Suppressor macrophage (primary cell): ENCODE measurements at places on chromosomes 4 and X.
A peak's percentile ranks its signal among the peaks of the same experiment; 100 is the strongest.

DNA sequence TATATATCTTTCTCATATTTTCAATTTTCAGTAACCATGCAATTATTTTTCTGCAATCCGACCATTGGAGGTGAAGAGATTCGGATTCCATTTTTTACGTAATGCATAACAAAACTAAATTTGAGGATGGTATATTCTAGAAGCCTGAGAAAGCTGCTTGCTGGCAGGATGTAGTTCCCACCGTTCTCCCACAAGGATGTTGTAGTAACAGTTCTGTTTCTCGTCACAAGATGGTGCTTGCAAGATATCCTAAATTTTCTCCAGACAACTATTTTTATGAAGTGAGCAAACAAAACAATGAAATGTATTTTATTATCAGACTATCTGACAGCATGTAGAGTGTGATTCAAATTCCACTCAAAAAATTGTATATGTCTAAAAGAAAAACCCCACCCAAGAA, 10.7 kb downstream of the PWWP3B start:
- DNase-seq = no peak

DNA sequence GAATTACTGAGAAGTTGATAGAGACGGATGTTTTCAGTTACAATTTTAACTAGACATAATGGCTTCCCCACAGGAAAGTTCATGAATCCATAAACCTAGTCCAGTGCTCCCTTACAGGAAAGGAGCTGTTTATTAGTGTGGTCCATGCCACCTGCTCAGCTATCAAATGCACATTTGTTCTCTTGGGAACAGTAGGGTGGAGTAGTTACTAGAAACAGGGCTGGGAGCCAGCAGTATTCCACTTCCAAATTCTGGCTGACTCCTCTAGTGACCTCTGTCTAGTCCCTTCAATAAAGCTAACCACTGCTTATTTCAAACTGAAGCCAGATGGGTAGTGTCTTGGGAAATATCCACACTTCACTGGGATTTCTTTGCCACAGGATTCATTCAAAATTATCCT, 88.4 kb upstream of the TLL1 start:
- no peak for DNase-seq

DNA sequence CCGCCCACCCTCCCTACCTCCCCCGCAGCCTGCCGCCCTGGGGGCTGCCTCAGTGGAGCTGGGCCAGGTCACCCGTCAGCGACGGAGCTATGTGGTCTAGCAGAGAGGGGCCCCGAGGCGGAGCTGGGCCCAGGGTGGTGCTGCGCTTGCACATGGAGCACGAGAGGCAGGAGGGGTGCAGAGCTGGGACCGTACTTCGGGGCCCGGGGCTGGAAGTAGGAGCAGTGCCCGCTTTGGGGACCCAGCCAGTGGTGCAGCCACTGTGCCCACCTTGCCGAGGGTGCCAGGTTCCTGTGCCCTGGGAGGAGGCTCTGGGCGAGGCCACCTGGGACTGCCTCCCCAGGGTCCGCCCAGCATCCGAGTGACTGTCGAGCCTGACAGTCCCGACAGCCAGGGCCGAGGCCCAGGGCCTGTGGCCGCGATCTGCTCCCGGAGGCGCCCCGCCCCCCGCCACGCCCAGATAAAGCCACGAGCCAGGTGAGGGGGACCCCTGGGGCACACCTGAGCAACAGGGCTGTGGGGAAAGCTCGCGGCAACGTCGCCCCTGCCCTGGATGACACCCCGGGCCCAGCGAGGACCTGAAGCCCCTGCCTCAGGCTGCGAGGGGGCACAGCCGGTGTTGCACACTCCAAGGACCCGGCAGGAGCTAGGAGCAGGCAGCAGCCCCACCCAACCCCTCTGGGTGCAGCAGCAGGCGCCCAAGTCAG, 117.5 kb downstream of the DNAAF6 start:
- DNase-seq = no peak

- no peak for DNase-seq
Measured at GRCh38 chr4:153261914-153262313, 57.7 kb downstream of the TRIM2 start.

- DNase-seq = peak; percentile 90
Measured at GRCh38 chrX:48521353-48522243, at the start of gene EBP. Gene EBP, plus strand, starts transcription at chrX:48521808. Its CDS starts 1,964 bp downstream, at chrX:48523772.

- DNase-seq = peak; percentile 79
Measured at GRCh38 chr4:156946516-156947424, 24.8 kb downstream of the PDGFC start.

DNA sequence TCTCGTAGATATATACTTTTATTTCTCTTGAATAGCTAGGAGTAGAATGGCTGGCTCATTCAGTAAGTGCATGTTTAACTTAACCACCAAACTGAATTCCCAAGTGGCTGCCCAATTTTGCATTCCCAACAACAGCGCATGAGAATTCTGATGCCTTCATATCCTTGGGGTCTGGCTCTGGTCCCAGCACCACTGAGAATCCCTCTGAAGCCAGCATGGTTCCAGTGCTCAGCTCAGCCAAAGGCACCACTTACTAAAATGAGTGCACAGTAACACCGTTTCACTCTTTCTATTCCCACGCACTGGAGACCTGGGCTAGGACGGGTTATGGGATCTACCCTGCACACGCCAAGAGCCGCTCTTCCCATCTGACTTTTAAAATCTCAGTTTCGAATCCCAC, 60.4 kb downstream of the CASP3 start:
- no peak for DNase-seq

DNA sequence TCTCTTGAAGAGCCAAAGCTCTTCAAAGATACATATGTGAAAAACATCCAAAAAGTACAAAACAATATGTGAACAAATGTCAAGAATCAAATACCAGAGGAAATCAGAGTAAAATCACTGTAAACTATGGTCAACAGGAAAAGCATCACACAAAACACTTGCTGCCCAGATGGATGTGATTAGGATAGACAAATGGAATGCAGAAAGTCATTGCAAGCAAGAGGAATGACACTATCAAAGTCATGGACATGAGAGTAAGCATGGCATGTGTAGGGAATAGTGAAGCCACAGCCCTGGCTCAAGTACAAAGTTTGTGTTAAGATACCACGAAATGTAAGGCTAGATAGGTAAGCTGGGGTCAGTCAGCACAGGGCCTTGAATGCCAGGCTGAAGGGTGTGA, 37.7 kb downstream of the CLDN2 start:
- DNase-seq = no peak

- DNase-seq = no peak
Measured at GRCh38 chrX:97366237-97366636, 482.5 kb downstream of the RPA4 start.

GRCh38 chr4:177282284-177282835, 27.3 kb upstream of the NEIL3 start:
- DNase-seq = no peak

GRCh38 chr4:182066037-182066436, 177.2 kb upstream of the TENM3 start:
- DNase-seq = no peak

GRCh38 chrX:106730401-106730800, 3.9 kb downstream of the RNF128 start:
- DNase-seq = no peak

DNA sequence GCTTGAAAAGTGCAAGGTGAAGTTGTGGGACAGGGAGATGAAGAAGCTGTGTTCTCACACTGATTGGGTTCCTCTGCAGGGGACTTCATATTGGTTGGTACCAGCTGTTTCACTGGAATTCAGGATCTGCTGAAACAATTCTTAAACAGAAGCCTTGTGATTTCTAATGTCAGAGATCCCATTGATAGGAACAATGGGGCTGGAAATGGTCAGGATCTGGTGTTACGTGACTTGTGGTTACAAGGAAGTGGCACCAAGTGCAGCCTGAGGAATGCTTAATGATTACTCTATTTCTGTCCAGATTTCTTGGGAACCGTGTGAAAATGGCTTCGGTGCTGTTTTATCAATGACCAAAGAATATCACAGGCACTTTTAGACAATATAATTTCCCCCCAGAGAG, 68.1 kb downstream of the MOSPD2 start:
- no peak for DNase-seq

- no peak for DNase-seq
Measured at GRCh38 chr4:182385897-182386296, 142.7 kb downstream of the TENM3 start.

GRCh38 chr4:56434599-56435139, 746 bp downstream of the PPAT start:
- peak; percentile 65 for DNase-seq

- DNase-seq = no peak
Measured at GRCh38 chr4:119087656-119088055, 48.0 kb upstream of the MYOZ2 start.

DNA sequence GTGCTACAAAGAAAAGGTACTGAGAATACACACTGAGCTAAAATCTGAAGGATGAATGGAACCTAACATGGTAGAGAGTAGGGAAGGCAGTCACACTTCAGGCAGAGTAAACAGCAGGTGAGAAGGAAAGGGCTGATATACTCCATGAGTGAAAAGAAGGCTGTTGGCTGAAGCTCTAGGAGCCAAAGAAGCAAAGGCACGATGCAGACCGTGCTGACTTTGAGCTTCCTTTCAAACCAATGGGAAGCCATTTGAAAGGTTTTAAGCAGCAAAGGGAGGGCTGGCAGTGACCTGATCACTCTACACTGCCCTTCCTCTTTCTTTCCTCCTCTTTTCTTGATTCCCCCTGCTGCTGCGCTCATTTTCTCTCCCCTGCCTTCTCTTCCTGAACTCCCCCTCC, 66.4 kb downstream of the TMEM154 start:
- DNase-seq = no peak

- DNase-seq = no peak
Measured at GRCh38 chr4:107894138-107894603, 37.2 kb upstream of the CYP2U1 start.

DNA sequence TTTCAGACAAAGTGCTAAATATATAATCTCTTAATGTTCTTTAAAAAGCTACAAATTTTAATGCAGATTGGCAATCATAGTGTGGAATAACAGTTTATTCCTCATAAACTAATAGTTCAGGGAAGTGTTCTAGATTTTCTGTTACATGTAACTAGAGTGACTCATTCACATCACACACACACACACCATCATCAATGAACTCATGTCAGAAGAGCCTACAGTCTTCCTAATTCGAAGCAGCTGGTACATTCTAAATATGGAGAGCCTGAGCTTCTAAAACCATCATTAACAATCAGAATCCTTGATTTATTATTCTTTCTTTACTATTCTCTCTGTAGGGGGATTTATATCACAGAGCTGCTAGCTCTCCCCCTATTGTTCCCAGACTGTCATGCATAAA, 49.6 kb downstream of the DKK2 start:
- peak; percentile 8 for DNase-seq

- DNase-seq = no peak
Measured at GRCh38 chr4:46389301-46389775, 590 bp downstream of the GABRA2 start.

DNA sequence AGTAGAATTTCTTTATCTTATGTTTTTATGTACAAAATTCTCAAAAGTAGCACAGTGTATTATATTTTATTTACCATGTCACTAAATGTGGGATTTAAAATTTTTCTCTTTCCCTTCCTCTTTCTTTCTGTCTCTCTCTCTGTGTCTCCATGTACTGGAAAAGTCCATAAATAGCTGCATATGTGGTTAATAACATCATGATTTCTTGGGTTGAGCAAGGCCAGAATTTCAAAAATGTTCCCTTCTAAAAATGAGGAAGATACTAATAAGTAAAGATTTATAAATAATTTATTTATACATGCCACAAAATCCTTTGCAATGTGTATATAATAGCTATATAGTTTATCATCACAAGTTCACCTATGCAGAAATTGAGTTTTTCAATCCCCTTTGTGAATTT, 29.1 kb upstream of the DKK2 start:
- peak; percentile 60 for DNase-seq

GRCh38 chr4:81951891-81952455, 421.8 kb downstream of the HNRNPD start:
- DNase-seq = no peak

DNA sequence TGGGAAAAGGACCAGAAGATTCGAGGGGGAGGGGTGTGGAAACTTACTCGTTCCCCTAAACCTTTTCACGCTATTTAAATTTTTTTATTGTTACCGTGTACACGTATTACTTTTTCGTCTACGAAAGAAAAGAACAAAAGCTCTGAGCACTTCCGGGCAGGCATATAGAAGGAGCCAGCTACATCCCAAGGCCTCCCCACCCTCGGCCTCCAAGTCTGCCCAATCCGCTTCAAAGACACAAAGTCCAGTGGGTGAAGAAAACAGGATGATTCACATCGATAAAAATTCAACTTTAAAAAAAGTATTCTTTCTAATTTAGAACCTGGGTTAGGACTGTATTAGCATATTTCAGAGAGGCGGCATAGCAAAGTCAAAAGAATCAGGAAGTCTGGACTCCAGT, 23.1 kb downstream of the SEL1L3 start:
- no peak for DNase-seq

DNA sequence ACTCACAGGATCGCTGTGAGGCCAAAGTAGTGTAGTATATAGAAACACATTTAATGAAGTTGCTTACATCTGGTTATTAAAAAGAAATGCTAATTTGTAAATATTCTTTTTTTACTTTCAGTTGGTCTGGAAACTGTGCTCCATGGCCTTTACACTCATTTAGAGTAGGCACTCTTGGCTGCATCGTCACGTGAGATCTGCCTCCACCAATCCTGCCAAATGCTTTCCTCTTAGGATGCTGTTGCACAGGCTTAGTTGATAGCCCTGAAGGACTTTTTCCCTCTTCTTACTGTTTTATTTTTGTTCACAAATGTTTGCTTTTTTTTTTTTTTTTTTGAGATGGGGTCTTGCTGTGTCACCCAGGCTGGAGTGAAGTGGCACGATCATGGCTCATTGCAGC, 6.3 kb downstream of the CPE start:
- DNase-seq = no peak

GRCh38 chrX:149074398-149074797, 430.7 kb downstream of the IDS start:
- DNase-seq = peak; percentile 61

- no peak for DNase-seq
Measured at GRCh38 chr4:142818476-142818875, 27.6 kb downstream of the INPP4B start.

DNA sequence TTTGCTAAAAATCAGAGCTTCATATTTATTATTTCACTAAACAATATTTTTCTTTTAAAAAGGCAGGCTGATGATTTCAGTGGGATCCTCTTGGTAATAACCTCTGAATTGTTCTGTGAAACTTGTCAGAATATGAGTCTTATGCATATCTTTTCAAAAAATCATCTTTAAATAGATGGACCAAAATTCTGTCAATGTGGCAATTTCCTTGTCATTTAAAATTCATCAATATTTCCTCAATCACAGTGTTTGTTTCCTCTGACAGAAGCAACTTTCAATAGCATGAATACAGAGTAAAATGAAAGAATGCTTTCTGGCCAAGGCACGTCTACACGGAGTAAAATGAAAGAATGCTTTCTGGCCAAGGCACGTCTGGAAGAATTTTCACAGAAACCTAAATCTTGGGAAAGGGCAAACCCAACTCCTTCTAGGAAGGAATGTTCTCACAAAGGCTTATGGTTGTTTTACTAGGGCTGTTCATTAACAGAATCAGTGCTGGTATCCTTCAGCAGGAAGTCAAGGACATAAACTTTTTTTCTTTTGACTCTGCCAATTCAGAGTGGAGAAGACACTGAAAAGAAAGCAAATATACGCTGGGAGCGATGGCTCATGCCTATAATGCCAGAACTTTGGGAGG, 99.0 kb upstream of the GPR34 start:
- no peak for DNase-seq

- DNase-seq = no peak
Measured at GRCh38 chr4:11768251-11768972, 339.7 kb upstream of the HS3ST1 start.

GRCh38 chr4:48341776-48342605, 662 bp downstream of the SLAIN2 start:
- peak; percentile 69 for DNase-seq
